Fibroblast of skin of left quadriceps (primary cell): ENCODE measurements at places on chromosomes 7 and 10.

DNA sequence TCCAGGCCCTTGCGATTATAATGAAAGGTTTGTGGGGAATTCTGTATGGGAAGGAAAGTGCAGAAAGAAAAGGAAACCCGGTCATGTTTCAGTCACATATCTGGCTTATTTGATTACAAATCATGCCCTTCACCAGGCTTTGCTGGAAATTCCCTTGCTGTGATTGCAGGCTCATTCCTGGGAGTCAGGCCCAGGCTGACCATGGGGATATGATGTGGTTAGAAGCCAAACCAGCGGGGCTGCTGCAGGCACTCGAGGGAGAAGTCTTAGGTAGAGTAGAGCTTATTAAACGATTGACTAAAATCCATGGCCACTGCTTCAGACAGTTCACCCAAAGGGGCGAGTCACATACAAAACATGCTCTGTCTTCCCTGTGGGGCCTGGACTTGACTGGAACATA lies 16.2 kb downstream of the PKD1L1 start:
- no peak for DNase-seq

GRCh38 chr7:108503112-108504026 lies 22.6 kb downstream of the PNPLA8 start:
- peak; percentile 6 for DNase-seq

GRCh38 chr7:22351329-22351692 lies 5.6 kb downstream of the RAPGEF5 start:
- DNase-seq = no peak

DNA sequence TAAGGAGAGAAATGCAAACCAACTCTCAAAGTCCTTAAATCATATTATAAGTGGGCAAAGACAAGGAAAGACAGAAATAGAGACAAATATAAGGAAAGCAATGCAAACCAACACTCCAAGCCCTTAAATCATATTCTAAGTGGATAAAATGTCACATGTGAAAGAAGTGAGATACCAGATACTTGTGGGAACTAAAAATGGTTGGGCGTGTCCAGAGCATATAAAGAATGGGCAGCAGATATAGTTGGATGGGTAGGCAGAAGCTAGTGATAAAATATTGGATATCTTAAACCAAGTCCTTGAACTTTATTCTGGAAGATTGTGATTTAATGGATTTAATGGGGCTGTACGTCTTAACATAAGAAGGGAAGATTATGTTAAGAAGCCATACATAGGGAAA lies 1065.2 kb upstream of the C7orf33 start:
- no peak for DNase-seq

- no peak for DNase-seq
Observed at GRCh38 chr7:98702021-98702420, 84.9 kb downstream of the NPTX2 start.

- DNase-seq = no peak
Observed at GRCh38 chr10:72218726-72219125, 2.6 kb upstream of the ASCC1 start.

GRCh38 chr10:119350502-119351097 lies 143.2 kb downstream of the GRK5 start:
- no peak for DNase-seq

DNA sequence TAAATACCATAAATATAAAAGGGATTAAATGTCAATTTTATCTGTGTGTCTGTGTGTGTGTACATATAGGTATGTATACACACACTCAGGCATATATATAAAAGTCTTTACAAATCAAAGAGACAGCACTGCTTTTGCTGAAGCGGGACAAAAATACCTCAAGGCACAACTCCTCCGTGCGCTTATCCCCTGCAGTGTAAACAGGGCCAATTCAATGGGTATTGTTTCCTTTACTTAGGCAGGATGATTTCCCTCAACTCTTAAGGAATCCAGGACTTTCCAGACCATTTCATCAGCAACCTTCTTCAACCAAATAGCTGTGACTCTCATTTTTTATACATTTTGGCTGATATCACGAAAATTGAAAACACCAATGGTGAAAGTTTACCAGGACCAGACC lies 227.7 kb downstream of the CRPPA start:
- DNase-seq = no peak

- DNase-seq = no peak
Observed at GRCh38 chr10:82213784-82214183, 338.8 kb downstream of the NRG3 start.

GRCh38 chr7:37208528-37208927 lies 240.1 kb downstream of the ELMO1 start:
- DNase-seq = peak; percentile 70
